ENCODE measurements at places on chromosomes 7 and 10. TPM values are rescaled to one million over a fixed set of nuclear protein-coding genes. Genes with fewer than 3 reads are reported as not detected.

The AMPH gene
- not detected for total RNA-seq

The BTAF1 gene
- total RNA-seq: 66.8 TPM

The LRRC18 gene
- not detected for total RNA-seq

The TAS2R41 gene
- total RNA-seq: 0.99 TPM

The ABCA13 gene
- not detected for total RNA-seq

The INMT gene
- total RNA-seq: 0.65 TPM

The PTPRE gene
- total RNA-seq: 54.8 TPM

The TBXAS1 gene
- 19.6 TPM for total RNA-seq

The KIAA1549 gene
- 0.21 TPM for total RNA-seq

The SLC4A2 gene
- total RNA-seq: 61.3 TPM

The CPXM2 gene
- not detected for total RNA-seq

The SLC29A3 gene
- 3.2 TPM for total RNA-seq

The EPHA1 gene
- total RNA-seq: 9.4 TPM

The TMEM196 gene
- total RNA-seq: not detected

The COPG2 gene
- 7.6 TPM for total RNA-seq

The AKR1C3 gene
- 0.60 TPM for total RNA-seq

The KIAA1217 gene
- 0.39 TPM for total RNA-seq

- no peak for DNase-seq
These were observed 34.0 kb upstream of the PAPSS2 start for GRCh38 chr10:87625661-87626060.

GRCh38 chr10:16381083-16381482, 55.7 kb upstream of the PTER start:
- no peak for DNase-seq

GRCh38 chr7:106216923-106217542, 67.8 kb downstream of the NAMPT start:
- DNase-seq: no peak

DNA sequence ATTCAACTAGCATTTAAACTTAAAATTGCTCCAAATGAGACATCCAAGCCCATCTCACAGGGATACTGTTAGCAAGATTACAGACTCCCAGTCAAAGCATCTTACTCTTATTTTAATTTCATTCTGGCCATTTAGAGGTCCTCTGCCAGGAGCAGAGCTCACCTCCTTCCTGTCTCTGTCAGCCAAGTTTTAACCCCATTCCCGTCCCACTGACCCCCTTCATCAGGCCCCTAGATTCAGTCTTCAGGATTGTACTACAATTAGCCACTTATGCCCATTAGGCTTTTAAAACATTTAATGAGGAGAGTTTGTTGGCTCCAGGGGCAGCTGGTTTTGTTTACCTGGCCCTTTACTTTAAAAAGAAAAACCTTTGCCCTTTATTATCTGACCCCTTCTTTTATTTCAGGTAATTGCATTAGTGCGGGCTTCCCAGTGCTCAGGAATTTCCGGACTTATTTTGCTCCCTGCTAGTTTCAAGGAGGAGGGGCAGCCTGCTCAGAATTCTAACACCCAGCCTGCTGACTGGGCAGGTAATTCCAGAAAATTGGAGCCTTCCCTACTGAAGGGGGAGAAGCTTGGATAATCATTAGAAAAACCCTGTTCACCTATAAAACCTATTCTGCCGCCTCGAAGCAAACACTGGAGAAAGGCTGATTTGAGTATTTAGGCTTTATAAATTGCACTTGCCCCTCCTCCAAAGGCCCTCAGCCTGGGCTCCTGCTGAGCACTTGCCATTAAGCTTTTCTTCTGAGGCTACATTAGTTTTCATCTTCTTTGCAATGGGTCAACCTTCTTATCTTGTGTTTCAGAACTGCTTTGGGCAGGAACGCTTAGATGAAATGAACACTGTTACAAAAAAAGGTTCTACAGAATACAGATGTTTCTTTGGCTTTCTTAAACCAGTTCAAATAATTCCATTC, 200.5 kb upstream of the HPS1 start:
- DNase-seq: no peak

DNA sequence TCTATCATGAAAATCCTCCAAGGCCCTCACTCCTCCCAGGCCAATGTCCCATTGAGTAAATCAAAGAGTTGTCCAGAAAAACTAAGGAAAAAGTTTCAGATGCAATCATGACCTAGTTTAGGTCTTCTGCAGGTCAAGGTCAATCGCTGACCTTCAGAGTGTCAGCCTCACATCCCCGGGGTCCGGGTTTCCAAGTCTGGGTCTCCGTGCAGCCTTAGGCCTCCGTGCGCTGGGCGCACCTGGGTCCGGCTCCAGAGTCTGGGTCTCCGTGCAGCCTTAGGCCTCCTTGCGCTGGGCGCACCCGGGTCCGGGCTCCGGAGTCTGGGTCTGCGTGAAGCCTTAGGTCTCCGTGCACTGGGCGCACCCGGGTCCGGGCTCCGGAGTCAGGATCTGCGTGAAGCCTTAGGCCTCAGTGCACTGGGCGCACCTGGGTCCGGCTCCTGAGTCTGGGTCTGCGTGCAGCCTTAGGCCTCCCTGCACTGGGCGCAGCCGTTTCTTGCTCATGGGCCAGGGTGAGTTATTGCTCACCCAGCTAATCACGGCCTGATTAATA, 236.2 kb downstream of the TCERG1L start:
- DNase-seq: no peak

GRCh38 chr7:5693529-5693928, 87.9 kb downstream of the RNF216 start:
- DNase-seq: no peak

- no peak for DNase-seq
These were observed 400.1 kb upstream of the ETV1 start for GRCh38 chr7:14389595-14389994.

GRCh38 chr10:71868192-71868697, 17.2 kb upstream of the PSAP start:
- DNase-seq: no peak

DNA sequence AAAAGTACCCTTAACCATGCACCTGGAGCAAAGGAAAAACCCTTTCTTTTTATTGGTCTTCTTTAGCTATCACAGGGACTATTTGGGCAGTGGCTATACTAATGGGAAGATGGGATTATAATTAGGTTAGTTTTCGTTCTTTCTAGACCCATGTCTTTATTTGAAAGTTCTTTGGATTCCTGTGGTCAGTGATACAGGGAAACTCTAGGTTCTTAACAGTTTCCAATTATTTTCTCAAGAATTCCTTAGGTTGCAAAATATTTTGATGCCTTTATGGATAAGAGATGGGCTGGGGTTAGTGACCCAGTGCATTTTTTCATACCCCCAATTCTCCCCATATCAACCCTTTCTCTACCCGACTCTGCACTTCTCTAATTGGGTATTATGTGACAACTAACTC, 49.0 kb downstream of the ADD3 start:
- DNase-seq: no peak

DNA sequence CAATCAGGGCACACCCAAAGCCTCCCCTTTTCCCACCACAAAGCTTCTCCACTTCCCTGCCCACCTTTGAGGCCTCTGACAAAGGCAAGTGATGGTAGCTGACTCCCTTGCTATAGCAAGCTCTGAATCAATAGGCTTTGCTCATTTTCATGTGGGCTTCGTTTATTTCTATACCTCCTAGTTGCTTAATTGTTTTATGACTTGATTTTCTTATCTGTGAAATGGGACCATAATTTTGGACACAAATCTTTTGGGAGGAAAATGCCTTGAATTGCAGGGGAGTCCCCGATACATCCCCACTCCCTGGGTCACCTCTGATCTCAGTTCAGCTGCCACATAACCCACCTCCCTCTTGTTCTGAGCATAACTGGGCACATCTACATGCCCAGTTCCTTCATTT, 13.7 kb upstream of the DLG5 start:
- no peak for DNase-seq

DNA sequence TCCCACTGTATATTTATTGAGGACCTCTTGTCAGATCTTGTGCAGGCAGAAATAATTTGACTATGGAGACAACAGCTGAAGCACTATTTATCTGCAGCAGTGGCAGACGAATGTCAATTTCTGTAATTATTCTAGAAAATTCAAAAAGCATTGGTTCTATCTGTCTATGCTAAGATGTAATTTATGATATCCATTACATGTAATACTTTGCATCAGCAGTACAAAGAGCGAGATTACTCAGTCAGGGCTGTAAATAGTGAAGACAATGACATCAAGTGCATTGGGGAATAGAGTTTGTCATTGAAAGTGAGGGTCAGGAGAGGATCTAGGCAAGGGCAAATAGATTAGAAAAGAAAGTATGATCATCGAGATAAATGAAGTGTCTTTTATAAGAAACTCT, 508.2 kb downstream of the ZWINT start:
- DNase-seq: no peak

DNA sequence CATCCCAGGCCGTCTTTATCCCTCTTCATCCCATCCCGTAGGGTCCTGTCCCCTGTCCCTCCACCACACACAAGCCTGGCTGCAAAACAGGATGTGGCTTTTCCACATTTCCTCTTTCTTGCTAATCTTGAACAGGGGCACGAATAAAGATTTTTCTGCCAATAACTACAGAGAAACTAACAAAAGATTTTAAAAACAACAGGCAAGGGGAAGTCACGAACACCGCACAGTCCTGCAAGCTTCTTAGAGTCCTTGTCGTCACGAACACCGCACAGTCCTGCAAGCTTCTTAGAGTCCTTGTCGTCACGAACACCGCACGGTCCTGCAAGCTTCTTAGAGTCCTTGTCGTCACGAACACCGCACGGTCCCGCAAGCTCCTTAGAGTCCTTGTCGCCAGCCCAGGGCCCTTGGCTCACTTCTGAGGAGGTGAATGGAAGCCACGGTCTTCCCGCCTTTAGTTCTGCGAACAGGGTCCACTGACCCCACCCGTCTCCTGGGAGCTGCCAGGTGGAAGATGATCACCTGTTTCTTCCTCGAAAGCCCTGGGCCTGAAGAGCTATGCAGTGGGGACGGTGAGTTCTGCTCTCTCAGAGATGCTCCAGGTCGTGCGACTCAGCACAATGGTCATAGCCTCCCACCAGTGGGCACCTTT, 10.3 kb upstream of the INSIG1 start:
- DNase-seq: no peak

GRCh38 chr10:22693371-22693784, 21.0 kb downstream of the PIP4K2A start:
- DNase-seq: no peak

GRCh38 chr10:86804805-86805204, 48.4 kb downstream of the BMPR1A start:
- no peak for DNase-seq

GRCh38 chr10:23412223-23412622, 26.7 kb upstream of the OTUD1 start:
- DNase-seq: no peak

DNA sequence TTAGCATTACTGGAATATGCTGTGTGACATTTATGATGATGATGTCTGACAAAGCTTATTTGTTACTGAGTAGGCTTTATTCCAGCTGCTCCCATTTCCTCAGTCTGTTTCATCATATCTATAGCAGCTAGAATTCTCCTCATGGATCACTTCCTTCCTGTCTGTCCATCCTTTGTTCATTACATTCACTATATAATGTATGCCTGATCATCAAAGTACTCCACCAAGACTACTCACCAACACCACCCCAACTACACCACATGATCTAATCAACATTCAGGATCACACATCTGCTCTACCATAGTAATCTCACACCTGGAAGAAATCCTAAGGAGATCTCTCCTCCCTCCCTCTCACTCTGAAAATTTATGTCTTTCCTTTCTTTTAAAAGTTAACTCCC, 61.3 kb downstream of the APBB1IP start:
- no peak for DNase-seq

DNA sequence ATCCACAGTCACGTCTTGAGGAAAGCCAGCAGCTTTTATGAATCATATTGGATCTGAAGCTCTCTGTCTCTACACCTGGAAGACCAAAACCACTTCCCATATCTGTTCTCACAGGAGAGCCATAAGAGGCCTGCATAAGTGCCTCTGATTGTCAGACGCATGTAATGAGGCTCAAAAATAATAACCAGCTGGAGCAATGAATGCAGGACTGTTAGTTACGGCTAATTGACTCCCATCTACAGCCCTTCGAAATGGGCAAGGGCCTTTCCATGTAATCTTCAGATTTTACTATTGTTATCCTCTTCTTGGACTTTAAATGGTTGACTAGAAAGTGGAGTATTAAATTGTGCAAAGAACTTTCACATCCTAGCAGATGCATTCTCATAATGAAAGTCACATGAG, 4.4 kb upstream of the SEMA3C start:
- DNase-seq: no peak
